NCI-H1105 treated with DMSO at 0.1 percent for 48 hours (cell line): ENCODE measurements at places on chromosomes 4 and X.
A peak's percentile ranks its signal among the peaks of the same experiment; 100 is the strongest.

DNA sequence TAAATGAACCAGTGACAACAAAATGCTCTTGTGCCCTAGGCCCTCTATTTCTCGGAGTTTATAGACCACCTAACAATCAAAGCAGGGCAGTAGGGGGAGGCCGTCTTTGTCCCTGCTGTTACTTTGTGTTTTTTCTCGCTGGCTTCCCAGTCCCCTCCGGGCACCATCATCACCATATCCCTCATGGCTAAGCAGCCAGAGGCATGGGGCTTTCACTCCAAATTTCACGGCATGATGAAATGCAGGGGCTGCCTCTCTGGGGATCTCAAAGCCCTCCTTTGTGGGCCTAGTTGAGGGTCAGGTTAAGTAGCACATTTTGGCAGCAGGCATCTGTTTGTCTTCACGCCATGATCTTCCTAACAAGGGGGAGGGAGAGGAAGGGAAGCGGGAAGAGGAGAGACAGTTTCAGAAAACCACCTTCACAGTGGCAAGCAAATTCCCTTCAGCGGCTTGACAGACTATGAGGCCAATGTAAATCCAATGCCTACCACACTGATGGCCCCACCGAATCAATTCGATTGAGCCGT, 91.9 kb downstream of the ANOS1 start:
- no peak for DNase-seq

- peak; percentile 27 for DNase-seq
These were observed 55.9 kb downstream of the MID1 start for GRCh38 chrX:10564484-10564883.

DNA sequence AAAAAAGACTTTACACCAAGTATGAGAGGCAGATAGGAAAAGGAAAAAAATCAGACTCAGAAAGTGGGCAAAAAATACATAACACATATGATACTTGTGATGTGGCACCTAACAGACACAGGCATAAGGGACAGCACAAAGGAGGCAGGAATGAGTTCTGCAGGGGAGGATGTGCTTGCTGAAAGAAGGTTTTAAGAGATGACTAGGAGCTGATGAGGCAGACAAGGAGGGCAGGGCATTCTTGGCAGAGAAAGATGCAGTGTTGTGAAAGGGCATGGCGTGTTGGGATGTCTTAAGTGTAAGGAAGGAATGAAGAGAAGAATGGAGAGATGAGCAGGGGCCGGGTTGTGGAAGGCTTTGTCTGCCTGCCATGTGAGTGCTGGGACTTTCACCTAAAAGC, 49.7 kb upstream of the TMEM154 start:
- DNase-seq: no peak

- DNase-seq: no peak
These were observed 113.8 kb upstream of the STIM2 start for GRCh38 chr4:26746802-26747213.

- peak; percentile 81 for DNase-seq
These were observed 148.5 kb downstream of the PPP3CA start for GRCh38 chr4:101198682-101199339.

DNA sequence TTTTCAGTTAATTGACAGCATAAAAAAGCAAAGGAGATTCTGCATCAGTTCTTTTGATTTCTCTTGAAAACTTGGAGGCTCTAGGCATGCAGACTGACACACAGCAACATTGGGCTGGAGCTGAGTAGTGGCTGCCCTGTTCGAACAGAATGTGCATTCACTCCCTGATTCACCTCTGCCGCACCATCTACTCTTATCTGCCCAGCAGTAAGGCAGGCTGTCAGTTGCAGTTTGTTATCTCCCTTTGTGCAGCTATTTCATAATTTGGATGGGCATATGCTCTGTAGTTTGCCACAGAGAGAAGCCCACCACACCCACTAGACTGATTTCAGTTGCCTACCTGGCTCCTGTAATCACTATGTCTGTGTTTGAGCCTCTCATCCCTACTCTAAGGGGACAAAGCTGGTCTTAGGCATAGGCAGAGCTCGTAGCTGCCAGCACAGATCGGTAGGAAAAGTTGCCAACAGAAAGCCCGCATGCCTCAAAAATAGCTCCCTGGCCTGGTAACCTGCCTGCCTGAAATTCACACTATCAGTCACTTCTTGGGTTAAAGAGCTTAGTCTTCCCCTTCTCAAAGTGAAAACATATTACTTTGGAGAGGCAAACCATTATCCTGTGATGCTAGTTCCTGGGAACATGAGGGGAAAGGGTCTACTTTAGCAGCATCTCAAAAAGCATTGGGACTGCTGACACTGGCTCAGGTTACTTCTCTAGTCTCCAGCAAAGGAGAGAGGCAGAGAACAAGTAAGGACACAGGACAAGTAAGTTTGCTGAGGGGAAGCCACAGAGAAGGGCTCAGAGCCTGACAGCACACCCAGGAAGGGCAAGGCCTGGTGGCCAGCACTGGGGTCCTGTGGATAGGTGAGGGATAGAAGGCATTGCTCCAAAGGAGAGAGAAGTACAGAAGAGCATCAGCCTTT, 75.9 kb upstream of the TMEM164 start:
- DNase-seq: no peak

DNA sequence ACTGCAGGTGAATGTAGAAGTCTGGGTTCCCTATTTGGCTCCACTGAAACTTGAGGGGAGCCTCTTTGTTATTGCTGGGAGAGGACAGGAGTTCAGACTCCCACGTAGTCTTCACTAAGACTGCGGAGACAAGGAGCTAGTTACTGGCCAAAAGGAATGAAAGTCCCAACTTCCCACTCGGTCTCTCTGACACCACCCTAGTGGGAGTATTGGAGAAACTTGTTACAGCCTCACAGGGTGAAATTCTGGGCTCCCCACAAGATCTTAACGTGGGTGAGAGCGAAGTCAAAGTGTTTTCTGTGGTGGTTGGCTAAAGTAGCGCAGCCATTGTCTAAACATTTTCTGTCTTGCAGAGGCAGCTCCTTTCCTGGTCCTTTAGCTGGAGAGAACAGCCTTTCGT, 13.5 kb downstream of the MYOZ2 start:
- DNase-seq: no peak

GRCh38 chr4:1038948-1039492, 27.6 kb downstream of the FGFRL1 start:
- DNase-seq: no peak
